Endothelial cell of umbilical vein (primary cell): ENCODE measurements at places on chromosomes 1 and 21. TPM values are rescaled to one million over a fixed set of nuclear protein-coding genes. Genes with fewer than 3 reads are reported as not detected.

GRCh38 chr1:7287013-7287412, 484.1 kb upstream of the VAMP3 start:
- no peak for DNase-seq

DNA sequence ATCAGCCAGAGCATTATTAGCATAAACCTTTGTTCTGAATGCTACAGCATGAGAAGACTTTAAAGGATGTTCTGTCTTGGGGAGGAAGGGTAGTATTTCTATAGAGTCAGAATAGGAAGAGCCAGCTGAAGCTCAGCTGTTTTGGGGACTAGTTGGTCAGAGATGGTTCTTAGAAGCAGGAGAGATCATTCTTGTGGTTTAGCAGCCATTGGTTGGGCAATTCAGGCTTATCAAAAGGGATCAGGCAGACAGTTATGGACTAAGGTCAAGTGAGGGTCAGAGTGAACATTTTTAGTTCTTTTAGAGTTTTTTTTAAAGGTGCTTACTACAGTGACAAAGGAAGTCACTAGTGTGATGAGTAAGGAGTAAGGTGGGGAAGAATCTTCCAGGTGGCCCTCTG, 245.5 kb downstream of the RPS6KC1 start:
- no peak for DNase-seq

- peak; percentile 90 for DNase-seq
Measured at GRCh38 chr1:100995198-100995988, 30.2 kb downstream of the DPH5 start.

- peak; percentile 66 for DNase-seq
Measured at GRCh38 chr1:180533266-180533987, 25.3 kb upstream of the OVAAL start.

GRCh38 chr1:48552420-48552819, 80.4 kb upstream of the SPATA6 start:
- no peak for DNase-seq

The PBX1 gene
- 9.3 and 10.7 TPM in 2 replicates for polyA plus RNA-seq
